ENCODE measurements at places on chromosomes 3 and 15. TPM values are rescaled to one million over a fixed set of nuclear protein-coding genes. Genes with fewer than 3 reads are reported as not detected.

DNA sequence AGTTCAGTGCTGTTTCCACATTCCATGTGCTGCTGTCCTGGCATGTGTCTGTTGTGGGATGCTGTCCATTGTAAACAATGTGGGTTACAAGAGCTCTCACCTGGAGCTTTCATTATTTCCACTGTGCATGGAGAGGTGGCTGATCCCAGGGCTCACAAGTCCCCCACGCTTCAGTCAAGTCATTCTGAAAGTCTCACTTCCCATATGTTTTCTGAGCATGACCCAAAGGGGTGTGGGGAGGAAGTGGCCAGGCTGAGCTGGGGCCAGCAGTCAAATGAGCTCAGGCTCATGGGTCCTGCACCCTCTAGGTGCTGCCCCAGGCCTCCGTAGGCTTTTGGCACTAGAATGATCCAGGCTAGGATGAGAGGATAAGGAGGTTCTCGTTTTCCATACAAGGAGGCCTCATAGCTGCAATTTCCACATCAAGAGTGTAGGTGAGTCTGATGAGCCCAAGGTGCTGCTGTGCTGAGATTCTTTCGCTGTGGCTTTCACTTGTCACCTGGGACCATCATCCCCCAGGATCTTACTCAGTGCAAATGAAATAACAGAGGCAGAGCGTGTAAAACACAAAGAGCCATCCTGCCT lies 22.0 kb downstream of the STARD5 start:
- DNase-seq, result no peak

DNA sequence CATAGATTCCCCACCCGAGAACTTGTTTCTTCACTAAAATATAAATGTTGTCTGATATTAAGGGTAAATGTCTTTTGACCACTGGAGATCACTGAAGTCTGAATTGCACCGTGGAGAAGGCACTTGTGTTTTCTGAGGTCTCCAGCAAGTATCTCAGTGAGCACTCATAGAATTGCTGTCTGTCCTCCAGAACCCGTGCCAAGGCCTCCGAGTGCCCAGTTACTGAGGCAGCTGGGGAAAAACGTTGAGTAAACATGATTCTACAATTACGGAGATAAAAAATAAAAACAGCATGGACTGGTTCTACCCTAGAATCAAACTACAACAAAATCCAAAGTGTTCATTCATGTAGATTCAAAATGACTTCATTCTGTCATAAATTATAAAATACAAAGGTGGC lies 60.0 kb downstream of the MLH1 start:
- peak; percentile 30 for DNase-seq

DNA sequence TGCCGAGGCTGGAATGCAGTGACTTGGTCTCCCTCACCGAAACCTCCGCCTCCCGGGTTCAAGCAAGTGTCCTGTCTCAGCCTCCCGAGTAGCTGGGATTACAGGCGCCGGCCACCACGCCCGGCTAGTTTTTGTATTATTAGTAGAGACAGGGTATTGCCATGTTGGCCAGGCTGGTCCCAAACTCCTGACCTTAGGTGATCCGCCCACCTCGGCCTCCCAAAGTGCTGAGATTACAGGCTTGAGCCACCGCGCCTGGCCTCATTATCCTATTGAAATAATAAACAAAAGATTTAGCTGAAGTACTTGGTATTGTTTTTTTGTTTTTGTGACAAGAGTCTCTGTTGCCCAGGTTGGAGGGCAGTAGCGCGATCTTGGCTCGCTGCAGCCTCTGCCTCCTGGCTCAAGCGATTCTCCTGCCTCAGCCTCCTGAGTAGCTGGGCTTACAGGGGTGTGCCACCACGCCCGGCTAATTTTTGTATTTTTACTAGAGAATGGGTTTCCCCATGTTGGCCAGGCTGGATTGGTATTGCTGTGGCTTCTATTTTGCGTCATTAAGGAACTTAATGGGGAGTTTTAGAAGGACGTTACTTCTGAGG lies 1.5 kb downstream of the RPL35A start:
- no peak for DNase-seq

DNA sequence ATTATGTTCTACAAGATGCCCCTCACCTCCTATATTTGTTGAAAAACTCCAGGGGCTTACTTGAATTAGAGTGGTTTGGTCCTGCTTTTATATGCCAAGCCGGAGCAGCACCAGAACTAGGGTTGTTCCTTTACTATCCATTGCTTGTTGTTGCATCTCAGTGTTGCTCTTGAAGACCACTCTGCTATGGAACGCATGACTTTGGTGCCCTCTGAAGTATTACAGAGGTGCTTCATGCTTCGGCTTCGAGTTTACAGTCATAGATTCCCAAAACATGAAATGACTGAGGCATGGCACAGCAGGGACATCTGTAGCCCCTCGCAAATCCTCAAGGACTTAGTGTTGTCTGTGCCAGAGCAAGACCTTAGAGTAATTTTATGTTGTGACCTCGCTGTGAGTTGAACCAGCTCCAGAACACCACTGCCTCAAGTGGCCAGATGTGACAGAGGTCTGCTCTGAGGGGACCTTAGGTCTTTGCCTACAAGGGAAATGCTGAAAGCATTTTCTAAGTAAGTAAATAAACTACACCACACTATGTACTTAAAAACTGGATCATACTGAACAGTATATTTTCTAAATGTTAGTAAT lies 67.2 kb upstream of the SIAH2 start:
- DNase-seq, result no peak

DNA sequence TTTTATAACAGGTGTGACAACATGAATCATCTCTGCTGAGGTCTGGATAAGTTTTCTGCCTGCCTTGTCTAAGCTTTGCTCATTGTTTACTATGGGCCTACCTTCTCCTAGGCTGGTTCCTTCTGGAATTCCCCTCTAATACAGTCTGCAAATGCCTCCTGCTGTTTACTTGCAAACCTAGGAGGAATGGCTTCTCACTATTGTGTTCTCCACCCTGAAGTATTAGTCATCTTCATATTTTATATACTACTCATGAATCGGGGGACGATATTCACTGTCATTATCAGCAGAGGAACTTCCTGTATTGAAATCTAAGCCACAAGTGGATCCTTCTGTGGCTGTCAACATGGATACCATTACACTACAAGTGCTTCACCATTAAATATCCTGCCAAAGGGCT lies 154.8 kb downstream of the PLCL2 start:
- no peak for DNase-seq

GRCh38 chr3:69300296-69300695 lies 85.6 kb downstream of the FRMD4B start:
- DNase-seq, result no peak

DNA sequence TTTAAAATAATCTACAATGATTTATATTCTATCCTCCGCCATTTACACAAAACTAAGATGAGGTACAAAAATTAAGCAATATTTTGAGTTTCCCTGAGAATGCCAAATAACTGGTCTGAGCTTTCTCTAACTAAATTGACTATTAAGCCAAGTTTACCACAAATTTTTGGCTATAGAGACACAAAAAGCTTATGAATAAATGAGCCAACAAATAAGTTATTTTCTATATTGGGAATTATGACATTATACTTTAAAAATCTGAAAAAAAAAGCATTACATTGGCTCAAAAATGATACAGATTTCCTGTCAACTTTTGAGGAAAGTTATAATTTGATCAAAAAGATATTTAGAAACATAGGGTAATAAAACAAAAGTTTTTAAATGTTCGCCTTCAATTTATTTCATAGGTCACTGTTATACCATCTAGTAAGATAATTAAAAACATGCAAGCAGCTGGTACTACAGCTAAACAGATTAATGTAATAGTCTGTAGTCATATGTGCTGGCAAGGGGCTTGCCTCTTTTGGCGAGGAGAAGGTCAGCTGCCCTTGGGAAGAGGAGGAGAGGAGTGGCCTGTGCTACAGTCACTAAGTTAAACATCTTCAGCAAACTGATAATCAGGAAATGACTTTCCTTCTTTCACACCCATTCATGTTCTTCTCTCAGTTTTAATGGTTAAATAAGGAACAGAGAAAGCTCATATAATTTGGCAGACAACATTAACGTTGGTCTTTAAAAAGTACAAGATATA lies 318.5 kb downstream of the TBC1D5 start:
- no peak for DNase-seq

The HTR3E gene
- total RNA-seq, result not detected

The RNU5B-1 gene
- total RNA-seq, result 44.0 TPM

The PCSK6 gene
- 20.2 TPM for total RNA-seq
